H7 (cell line): ENCODE measurements at places on chromosomes 2 and 18. TPM values are rescaled to one million over a fixed set of nuclear protein-coding genes. Genes with fewer than 3 reads are reported as not detected.

DNA sequence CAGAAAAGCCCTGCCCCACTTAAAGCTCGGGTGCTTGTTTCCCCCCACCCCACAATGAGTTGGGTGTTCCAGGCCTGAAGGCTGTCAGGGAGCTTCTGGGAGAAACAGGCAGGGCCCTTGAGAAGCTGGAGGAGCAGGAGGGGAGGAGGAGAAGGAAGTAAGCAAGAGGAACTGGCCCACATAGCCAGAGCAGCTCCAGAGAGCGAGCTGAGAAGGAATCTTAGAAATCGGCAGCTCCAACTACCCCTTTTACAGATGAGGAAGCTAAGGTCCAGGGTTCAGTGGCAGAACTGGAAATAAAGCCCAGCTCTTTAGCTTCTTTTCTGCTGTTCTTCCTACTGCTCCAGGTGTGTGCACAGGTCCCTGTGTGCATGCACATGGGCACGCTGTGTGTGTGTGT, 12.7 kb upstream of the KCNK3 start:
- DNase-seq = no peak

DNA sequence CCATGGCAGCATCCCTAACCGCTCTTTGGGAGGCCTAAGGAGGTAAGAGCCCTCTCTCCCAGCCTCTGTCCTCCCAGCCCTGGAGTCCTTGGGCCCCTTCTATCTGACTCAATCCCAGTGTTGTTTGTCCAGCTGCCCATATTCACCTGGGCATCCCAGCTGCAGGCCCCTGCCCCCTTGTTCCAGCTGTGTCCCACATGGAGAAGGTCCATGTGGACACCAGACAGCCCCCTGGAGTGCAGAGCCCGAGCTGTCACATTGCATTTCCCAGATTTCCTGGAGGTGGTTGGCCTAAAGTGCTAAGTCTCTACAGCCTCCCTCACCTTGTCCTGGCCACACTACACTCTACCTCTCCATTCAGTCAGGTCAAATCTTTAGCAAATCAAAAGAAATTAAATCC, 42.5 kb downstream of the PSD4 start:
- DNase-seq = no peak

DNA sequence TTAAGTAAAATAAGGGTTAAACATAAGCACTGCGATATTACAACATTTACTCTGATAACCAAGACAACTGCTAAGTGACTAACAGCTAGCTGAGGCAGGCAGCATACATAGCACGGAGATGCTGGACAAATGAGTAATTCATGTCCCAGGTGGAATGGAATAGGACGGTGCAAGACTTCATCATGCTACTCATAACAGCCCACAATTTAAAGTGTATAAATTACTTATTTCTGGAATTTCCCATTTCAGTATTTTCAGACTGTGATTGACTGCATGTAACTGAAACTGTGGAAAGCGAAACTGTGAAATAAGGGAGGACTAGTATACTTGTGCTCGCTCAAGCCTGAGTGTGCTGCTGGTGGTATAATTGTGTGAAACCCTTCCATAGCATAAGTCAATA, 12.9 kb downstream of the IER3IP1 start:
- DNase-seq = no peak

GRCh38 chr2:236167297-236168109, 683 bp downstream of the GBX2 start:
- DNase-seq = peak; percentile 85

DNA sequence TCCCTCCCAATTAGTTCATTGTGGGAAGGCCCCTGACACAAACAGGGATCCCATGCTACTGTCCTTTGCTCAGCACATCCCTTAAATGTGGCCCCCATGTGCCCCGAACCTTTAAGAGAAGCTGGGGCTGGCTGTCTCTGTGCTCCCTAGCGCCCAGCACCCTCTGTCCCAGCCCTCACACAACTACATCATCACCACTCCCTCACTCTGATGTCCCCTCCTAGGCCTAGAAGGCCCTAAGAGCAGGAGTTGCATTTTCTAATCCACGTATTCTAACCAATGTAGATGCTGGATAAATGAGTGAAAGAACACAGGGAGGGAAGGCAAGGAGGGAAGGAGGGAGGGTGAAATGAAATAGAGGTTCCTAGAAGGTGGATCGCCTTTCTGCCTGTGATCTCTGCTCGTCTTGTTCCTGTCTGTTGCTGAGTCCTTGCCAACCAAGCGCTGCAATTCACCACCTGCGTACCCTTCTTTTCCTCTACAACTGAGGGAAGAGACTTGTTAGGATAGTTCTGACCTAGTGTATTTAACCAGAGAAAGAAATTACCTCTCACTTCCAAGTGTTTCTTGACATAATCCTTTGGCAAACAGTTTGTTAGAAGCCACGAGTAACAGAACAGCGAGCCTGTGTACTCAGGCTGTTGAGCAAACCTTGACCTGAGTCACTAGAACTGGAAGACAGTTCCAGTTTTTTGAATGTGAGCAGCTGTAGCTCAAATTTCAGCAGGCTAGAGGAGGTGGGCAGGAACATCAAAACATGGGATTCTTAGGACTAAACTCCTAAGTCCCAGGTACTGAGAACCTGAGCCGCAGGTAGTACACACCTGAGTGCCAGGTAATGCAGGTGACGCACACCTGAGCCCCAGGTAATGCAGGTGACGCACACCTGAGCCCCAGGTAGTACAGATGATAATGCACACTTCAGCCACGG, 181.5 kb upstream of the ID2 start:
- DNase-seq = no peak

GRCh38 chr2:47437287-47437686, 34.3 kb downstream of the MSH2 start:
- DNase-seq = peak; percentile 38

DNA sequence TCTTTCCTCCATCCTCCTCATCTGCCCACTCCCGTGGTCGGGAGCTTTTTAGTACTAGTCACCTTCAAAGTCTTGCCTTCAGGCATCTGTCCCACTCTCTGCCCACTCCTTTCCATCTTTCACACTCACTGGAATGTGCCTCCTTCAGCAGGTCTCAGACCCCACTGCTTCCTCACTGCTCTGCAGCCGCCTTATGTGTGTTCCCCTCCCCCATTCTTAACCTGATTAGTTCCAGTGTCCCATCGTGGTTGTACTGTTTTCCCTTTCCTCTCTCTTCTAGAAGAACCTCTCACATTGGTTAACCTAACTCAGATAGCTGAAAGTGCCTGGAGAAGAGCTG, 3.0 kb downstream of the ARMC9 start:
- no peak for DNase-seq

GRCh38 chr2:40260437-40260836, 191.5 kb downstream of the SLC8A1 start:
- DNase-seq = no peak

- DNase-seq = no peak
Observed at GRCh38 chr18:32717126-32717525, 55.7 kb downstream of the KLHL14 start.

GRCh38 chr2:120958623-120959366, 223.1 kb downstream of the GLI2 start:
- DNase-seq = peak; percentile 92

DNA sequence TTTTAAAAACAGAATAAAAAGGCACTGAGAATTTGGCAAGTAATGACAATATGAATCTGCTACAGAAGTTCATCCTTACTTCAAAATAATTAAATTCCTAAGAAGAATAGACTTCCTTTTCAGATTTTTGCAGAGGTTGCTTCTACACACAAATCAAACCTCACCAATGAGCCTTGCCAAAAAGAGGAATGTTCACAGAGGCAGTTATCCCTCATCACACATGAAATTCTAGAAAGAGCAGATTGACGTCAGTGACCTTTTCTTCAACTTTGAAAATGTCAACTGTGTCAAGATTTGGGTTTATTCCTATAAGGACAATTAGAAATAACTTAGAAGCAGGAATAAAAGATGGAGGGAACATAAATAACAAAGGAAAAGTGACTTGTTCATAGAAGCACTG, 64.6 kb downstream of the MBD2 start:
- no peak for DNase-seq

Gene STAT4
- total RNA-seq = 0.41 and 1.5 TPM in 2 replicates

Gene ASB18
- not detected in 2 replicates for total RNA-seq

Gene KIAA2012
- total RNA-seq = not detected in 2 replicates

Gene ANKRD30B
- not detected in 2 replicates for total RNA-seq

Gene NEU2
- total RNA-seq = not detected in 2 replicates

Gene TEX44
- not detected in 2 replicates for total RNA-seq

Gene CYP1B1
- total RNA-seq = 7.3 and 9.2 TPM in 2 replicates
